ENCODE measurements at places on chromosomes 7 and 10. TPM values are rescaled to one million over a fixed set of nuclear protein-coding genes. Genes with fewer than 3 reads are reported as not detected.

DNA sequence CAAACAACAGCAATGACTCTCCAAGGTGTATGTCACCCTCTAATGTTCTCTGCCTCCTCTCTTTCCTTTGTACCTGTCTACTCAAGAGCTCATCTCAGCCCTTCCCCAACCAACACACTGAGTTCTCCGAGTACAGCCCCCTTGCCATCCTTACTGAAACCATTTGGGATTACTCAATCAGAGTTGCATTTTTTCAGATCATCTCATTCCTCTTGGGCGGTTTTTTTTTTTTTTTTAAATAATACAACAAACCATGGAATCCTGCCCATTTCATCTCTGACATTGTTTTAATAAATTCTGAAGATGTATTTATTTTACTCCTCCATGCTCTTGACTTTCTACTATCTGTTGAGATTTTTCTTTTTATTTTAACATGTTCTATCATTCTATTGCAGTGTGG, 4.2 kb upstream of the CREB3L2 start:
- peaks cover 16% of the 10 kb centered on the region for H3K4me1 ChIP-seq
- no peak for DNase-seq
- no peak overlapping the region for H3K27ac ChIP-seq
- no peaks in the 10 kb centered on the region for H3K36me3 ChIP-seq
- no peak overlapping the region for H3K4me3 ChIP-seq
- H3K27me3 ChIP-seq, result peaks cover 3% of the 10 kb centered on the region

DNA sequence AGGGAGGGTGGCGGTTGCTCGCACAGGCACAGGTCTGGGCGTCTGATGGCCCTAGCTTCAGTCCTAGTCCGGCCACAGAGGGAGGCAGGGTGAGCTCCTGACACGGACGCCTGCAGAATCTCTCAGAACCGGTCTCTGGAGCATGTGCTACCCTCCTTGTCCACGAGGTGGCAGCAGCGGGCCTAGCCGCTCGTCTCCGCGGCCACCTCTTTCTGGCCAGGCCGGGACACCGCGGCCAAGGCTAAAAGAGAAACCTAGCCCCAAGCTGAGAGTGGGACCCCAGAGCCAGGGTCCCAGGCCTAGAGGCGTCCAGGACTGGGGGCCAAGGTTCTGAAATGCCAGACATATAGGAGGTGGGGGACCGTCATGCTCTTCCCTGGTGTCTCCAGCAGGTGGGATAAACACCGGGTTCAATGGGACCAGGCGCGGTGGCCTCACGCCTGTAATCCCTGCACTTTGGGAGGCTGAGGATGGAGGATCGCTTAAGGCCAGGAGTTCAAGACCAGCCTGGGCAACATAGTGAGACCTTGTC, 3.2 kb upstream of the LAT2 start:
- DNase-seq, result peak; percentile 82
- H3K4me3 ChIP-seq, result peak overlapping the region; percentile 35
- no peaks in the 10 kb centered on the region for H3K36me3 ChIP-seq
- peaks cover 36% of the 10 kb centered on the region for H3K4me1 ChIP-seq

GRCh38 chr7:77619314-77619713, 76.9 kb upstream of the RSBN1L start:
- DNase-seq, result no peak
- H3K27ac ChIP-seq, result no peak overlapping the region
- peaks cover 9% of the 10 kb centered on the region for H3K36me3 ChIP-seq

GRCh38 chr7:121172484-121172883, 156.3 kb upstream of the WNT16 start:
- H3K27me3 ChIP-seq, result peaks cover 2% of the 10 kb centered on the region
- H3K36me3 ChIP-seq, result no peaks in the 10 kb centered on the region
- H3K4me3 ChIP-seq, result no peak overlapping the region
- H3K4me1 ChIP-seq, result no peaks in the 10 kb centered on the region
- no peak overlapping the region for H3K27ac ChIP-seq

- no peaks in the 10 kb centered on the region for H3K4me1 ChIP-seq
- H3K27me3 ChIP-seq, result peaks cover 6% of the 10 kb centered on the region
- no peaks in the 10 kb centered on the region for H3K36me3 ChIP-seq
Measured at GRCh38 chr10:43970717-43971116, 322.0 kb upstream of the ZNF32 start.

GRCh38 chr7:1246871-1247526, 14.3 kb downstream of the UNCX start:
- peaks cover 3% of the 10 kb centered on the region for H3K4me1 ChIP-seq
- no peak overlapping the region for H3K27ac ChIP-seq
- peaks cover 2% of the 10 kb centered on the region for H3K36me3 ChIP-seq

- no peaks in the 10 kb centered on the region for H3K27me3 ChIP-seq
- H3K27ac ChIP-seq, result no peak overlapping the region
Measured at GRCh38 chr10:74432841-74433594, 282.0 kb downstream of the ADK start.

The TAS2R41 gene
- total RNA-seq, result not detected

The KCNH2 gene
- 0.38 TPM for total RNA-seq

DNA sequence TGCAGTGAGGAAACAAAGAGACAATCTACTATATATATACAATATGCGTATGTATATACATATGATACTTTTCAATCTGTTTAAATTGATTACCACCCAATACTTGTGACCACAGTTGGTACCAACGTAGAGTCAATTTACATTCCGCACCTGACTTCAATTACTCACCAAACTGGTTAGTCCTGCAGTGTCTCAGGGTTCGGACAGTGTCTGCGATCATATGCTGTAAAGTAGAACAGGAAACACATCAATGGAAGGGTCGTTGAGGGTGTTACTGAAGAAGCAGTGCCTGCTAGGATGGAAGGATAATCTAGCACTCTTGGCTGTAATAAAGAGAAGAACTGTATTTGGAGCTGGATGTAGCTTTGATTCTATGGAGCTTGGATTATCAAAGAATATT, 179.7 kb upstream of the CDCA7L start:
- H3K27ac ChIP-seq, result no peak overlapping the region
- H3K27me3 ChIP-seq, result peaks cover 25% of the 10 kb centered on the region
- no peaks in the 10 kb centered on the region for H3K36me3 ChIP-seq
- no peak for DNase-seq
- no peak overlapping the region for H3K4me3 ChIP-seq

GRCh38 chr7:105319578-105319977, 69.1 kb downstream of the SRPK2 start:
- H3K27me3 ChIP-seq, result no peaks in the 10 kb centered on the region
- DNase-seq, result no peak
- peaks cover 11% of the 10 kb centered on the region for H3K36me3 ChIP-seq
- H3K4me1 ChIP-seq, result no peaks in the 10 kb centered on the region
- H3K4me3 ChIP-seq, result no peak overlapping the region

The SFRP4 gene
- total RNA-seq, result not detected

- no peaks in the 10 kb centered on the region for H3K36me3 ChIP-seq
- H3K27ac ChIP-seq, result no peak overlapping the region
- H3K4me3 ChIP-seq, result no peak overlapping the region
- no peak for DNase-seq
Measured at GRCh38 chr10:37619336-37619735, 238.1 kb downstream of the ZNF248 start.

The AKR1B15 gene
- total RNA-seq, result not detected

DNA sequence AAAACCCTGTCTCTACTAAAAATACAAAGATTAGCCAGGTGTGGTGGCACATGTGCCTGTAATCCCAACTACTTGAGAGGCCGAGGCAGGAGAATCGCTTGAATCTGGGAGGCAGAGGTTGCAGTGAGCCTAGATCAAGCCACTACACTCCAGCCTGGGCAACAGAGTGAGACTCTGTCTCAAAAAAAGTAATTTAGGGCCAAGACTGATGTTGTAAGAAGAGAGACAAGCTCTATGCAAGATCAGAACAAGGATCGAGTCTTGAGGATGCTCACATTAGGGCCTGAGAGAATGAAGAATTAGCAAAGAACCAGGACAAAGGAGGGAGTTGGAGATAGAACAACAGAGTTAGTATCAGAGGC, 3.3 kb upstream of the KPNA7 start:
- no peak overlapping the region for H3K4me3 ChIP-seq
- no peaks in the 10 kb centered on the region for H3K4me1 ChIP-seq
- H3K27me3 ChIP-seq, result no peaks in the 10 kb centered on the region
- H3K36me3 ChIP-seq, result no peaks in the 10 kb centered on the region

The LAMB1 gene
- total RNA-seq, result not detected

DNA sequence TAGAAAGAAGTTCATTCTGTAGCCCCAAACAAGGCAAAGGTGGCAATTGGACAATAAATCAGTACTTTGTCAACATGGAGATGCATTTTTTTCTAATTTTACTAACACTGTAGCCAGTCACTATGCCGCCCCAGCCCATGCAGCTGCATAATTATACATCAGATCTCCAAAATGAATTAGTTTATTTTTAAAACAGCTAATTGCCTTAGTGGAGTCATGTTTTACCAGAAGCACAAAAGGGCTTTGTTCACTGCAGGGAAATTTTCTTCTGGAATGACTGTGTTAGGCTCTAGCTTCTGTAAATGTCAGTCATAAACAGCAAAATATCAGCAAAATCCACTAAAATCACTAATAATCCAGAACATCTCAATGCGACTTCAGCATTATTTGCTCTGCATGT, 20.1 kb upstream of the HDAC9 start:
- H3K4me3 ChIP-seq, result no peak overlapping the region
- H3K27me3 ChIP-seq, result no peaks in the 10 kb centered on the region
- H3K27ac ChIP-seq, result no peak overlapping the region
- DNase-seq, result no peak
- no peaks in the 10 kb centered on the region for H3K36me3 ChIP-seq
- H3K4me1 ChIP-seq, result no peaks in the 10 kb centered on the region

- DNase-seq, result peak; percentile 43
- H3K4me1 ChIP-seq, result peaks cover 90% of the 10 kb centered on the region
- no peaks in the 10 kb centered on the region for H3K27me3 ChIP-seq
- H3K36me3 ChIP-seq, result peaks cover 63% of the 10 kb centered on the region
Measured at GRCh38 chr10:124696446-124697392, 47.5 kb downstream of the FAM53B start.

- no peak overlapping the region for H3K27ac ChIP-seq
Measured at GRCh38 chr7:124762611-124763143, 2.9 kb downstream of the GPR37 start.

DNA sequence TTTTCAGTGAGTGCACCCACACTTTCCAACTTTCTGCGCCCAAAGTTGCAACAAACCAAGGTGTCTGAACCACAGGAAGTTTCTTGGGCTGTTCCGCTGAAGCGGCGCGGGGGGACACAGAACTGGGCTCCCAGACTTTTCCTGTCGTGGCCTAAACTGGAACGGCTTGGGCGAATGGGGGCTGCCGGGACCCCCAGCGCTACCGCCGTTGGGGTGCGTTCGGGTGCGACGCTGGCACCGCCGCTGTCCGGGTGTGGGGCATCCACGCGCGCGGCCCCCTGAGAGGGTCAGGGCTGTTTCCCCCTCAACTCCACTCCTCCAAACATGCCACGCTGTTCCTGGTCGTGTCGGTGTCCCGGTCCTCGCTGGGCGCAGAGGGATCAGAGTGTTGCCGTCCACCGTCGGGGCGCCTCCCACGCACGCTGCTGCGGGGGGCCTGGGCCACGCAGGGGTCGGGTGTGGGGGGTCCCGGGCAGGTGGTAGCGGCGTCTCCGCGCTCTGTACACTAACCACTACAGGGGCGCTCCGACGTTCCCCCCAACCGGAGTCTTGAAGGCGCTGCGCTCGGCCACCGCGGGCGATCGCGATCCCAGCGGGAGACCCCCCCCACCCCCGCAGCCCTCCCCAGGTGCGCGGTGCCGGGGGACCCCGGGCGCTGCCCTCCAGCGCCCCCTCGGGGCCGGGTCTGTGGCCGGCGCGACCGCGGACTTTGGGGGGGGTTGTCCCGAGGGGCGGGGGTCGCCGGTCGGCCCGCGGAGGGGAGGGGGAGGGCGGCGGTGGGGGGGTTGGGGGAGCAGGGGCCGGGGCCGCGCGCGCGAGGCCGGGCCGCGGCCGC, 2.2 kb upstream of the CUX1 start:
- H3K27ac ChIP-seq, result peak overlapping the region; percentile 58
- DNase-seq, result peak; percentile 59
- peaks cover 25% of the 10 kb centered on the region for H3K27me3 ChIP-seq
- H3K4me3 ChIP-seq, result peak overlapping the region; percentile 78
- H3K4me1 ChIP-seq, result peaks cover 15% of the 10 kb centered on the region
- no peaks in the 10 kb centered on the region for H3K36me3 ChIP-seq

DNA sequence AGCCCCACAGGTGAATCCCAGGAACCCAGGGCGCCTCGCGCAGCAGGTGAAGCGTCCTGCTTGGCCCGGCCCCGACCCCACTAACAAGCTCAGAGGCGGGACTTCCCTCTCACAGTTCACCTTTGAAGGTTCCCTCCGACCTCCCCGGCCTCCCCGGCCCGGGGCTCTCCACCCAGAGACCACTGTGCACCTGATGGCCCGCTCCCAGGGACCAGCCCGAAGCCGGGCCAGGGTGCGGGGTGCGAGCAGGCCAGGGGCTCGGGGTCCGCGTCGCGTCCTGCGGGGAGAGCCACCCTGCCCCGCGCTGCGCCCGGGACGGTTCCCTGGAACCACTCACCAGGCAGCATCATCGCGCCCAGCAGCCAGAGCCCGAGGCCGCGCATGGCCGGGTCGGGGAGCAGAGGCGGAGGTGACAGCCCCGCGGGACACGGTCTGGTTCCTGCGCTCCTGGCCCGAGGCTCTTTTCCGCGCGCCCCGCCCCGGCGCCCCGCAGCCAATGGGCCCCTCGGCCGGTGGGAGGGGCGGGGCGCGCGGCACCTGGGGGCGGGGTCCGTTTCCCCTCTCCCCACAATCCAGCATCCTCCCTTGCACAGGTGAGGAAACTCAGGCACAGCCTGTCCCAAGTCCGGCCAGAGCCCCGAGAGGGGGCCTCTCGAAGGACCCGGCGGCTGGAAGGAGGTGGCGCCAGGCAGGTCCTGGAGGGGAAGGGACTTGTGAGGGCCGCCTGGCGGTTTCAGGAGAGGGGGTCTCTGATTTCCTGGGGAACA, at the start of gene ADAM8:
Gene ADAM8 (minus strand): TSS at position 434 of the 767 bp plus-strand sequence. CDS start 51 bp downstream, at position 383.
- peaks cover 36% of the 10 kb centered on the region for H3K4me1 ChIP-seq
- H3K27ac ChIP-seq, result peak within 1 kb of the TSS; percentile 97
- no peaks in the 10 kb centered on the region for H3K27me3 ChIP-seq
- H3K4me3 ChIP-seq, result peak within 1 kb of the TSS; percentile 91
- H3K36me3 ChIP-seq, result peaks cover 26% of the 10 kb centered on the region

DNA sequence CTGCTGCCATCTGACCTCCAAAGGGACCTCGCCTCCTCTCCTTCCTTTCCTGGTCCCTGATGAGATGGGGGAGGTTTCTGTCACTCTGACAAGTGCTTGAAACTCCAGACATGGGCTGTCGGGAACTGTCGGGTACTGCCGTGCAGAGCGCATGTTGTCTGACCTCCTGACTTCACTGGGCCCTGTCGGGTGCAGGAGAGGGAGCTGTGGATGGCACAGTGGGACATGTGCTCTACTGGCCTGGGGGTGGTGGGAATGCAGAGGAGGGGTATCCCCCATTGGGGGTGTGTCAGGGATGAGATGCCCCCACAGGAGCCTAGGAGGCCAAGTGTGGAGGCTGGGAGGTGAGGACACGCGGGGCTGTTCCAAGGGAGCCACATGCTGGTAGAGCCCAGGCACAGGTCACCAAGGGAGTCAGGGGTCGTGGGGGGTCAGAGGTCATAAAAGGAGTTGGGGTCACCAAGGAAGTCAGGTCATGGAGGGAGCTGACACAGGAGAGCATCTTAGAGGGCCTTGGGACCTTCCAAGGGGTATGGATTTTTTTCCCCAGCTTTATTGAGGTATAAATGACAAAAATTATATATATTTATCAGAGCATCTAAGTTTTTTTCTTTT, 30.9 kb downstream of the TMEM120A start:
- H3K4me1 ChIP-seq, result no peaks in the 10 kb centered on the region
- no peak overlapping the region for H3K27ac ChIP-seq
- no peaks in the 10 kb centered on the region for H3K36me3 ChIP-seq
- DNase-seq, result no peak
- no peak overlapping the region for H3K4me3 ChIP-seq

- H3K36me3 ChIP-seq, result no peaks in the 10 kb centered on the region
- no peaks in the 10 kb centered on the region for H3K4me1 ChIP-seq
- no peak overlapping the region for H3K27ac ChIP-seq
- DNase-seq, result no peak
Measured at GRCh38 chr10:130440494-130440893, 304.3 kb downstream of the GLRX3 start.

- no peaks in the 10 kb centered on the region for H3K36me3 ChIP-seq
- no peaks in the 10 kb centered on the region for H3K4me1 ChIP-seq
- no peak overlapping the region for H3K4me3 ChIP-seq
Measured at GRCh38 chr7:111429781-111430180, 132.5 kb downstream of the IMMP2L start.
